PC-9 (cell line): ENCODE measurements at places on chromosomes 1 and 21. TPM values are rescaled to one million over a fixed set of nuclear protein-coding genes. Genes with fewer than 3 reads are reported as not detected.

The NHLH2 gene
- not detected in 2 replicates for total RNA-seq

The RBP7 gene
- total RNA-seq: 0.61 and 1.8 TPM in 2 replicates

The PLEKHA6 gene
- 52.0 and 53.1 TPM in 2 replicates for total RNA-seq

The UBE2U gene
- not detected in 2 replicates for total RNA-seq

DNA sequence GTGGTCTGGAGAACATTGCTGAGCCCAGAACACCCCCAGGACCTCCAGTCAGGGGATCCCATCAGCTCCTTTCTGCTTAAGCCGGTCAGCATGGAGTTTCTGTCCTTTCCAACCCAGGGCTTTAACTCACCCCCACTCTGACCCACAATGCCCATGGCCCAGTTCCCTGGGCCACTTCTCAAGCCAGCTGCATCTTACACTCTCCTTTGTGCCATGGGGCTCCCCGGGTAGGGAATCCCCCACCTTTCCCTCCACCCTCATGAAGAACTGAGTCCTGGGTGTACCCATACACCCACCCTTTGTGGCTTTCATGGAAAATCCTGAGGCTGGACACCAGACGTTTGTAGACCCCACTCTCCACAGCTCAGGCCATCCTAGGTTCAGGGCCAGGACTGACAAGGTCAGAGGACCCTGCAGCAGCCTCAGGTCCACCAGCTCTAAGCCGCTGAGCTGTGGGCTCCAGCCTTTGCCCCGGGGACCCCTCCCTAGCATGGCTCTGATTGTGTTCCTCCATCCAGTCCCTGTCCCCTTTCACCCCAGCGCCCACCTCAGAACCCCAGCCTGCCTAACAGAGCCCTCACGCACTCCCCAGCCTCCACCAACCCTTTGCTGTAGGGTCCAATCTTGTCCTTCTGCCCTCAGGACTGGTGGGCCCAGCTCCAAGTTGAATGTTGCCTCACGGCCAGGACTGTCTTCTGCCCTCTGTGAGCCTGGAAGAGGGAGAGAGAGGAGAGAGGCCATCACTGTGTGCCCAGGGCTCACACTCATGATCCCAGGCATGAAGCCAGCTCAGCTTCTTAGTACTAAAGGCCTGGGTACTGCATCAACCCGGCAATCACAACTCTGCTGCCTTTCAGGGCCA, 394.8 kb downstream of the MATN1 start:
- no peaks in the 10 kb centered on the region for H3K4me1 ChIP-seq
- H3K27ac ChIP-seq: no peak overlapping the region
- H3K36me3 ChIP-seq: no peaks in the 10 kb centered on the region
- peaks cover 30% of the 10 kb centered on the region for H3K27me3 ChIP-seq

DNA sequence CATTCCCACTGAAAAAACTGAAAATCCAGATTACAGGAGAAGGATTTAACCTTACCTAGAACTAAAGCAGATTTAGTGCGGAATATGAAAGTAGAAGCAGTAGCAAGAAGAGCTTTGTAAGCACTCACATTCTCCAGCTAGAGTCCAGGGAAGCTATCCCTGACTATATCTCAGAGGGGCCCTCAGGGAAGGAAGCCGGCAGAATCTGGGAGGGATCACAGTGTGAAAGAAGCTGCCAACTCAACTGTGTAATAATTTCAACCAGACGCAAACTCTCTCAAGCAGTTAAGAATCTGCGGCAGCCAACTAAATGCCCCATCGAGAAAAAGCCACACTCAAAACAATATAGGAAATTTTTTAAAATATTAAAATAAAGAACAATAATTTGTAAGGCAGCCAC, 163.8 kb downstream of the EIF4G3 start:
- no peaks in the 10 kb centered on the region for H3K36me3 ChIP-seq
- H3K4me1 ChIP-seq: no peaks in the 10 kb centered on the region
- no peaks in the 10 kb centered on the region for H3K27me3 ChIP-seq
- no peak for DNase-seq
- H3K4me3 ChIP-seq: no peak overlapping the region
- no peak overlapping the region for H3K27ac ChIP-seq

DNA sequence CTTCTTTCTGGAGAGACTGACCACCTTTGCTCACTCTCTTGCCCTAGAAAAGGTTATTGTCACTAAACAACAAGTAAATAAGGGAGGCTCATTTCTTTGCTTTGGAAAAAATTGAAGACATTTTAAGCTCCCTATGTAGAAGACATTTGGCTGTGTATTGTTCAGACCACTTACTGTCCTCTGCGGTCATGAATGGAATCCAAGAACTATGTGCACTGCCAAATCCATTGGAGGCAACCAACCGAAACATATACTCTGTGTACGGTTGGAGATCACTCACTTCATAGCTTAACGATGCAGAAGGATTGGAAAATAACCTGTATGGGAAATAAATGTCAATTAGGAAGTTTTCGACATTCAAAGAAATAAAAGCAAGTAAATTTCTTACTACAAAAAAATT, 332.8 kb downstream of the KCTD3 start:
- no peaks in the 10 kb centered on the region for H3K4me1 ChIP-seq
- H3K4me3 ChIP-seq: no peak overlapping the region
- no peak for DNase-seq
- no peaks in the 10 kb centered on the region for H3K27me3 ChIP-seq
- no peaks in the 10 kb centered on the region for H3K36me3 ChIP-seq
- no peak overlapping the region for H3K27ac ChIP-seq

- no peak for DNase-seq
- H3K27ac ChIP-seq: no peak overlapping the region
- H3K27me3 ChIP-seq: no peaks in the 10 kb centered on the region
- no peak overlapping the region for H3K4me3 ChIP-seq
Measured at GRCh38 chr1:230283678-230284077, 142.5 kb downstream of the PGBD5 start.

- H3K4me3 ChIP-seq: no peak overlapping the region
- peaks cover 17% of the 10 kb centered on the region for H3K4me1 ChIP-seq
- no peaks in the 10 kb centered on the region for H3K27me3 ChIP-seq
- H3K36me3 ChIP-seq: no peaks in the 10 kb centered on the region
- no peak for DNase-seq
- H3K27ac ChIP-seq: no peak overlapping the region
Measured at GRCh38 chr1:162421258-162422164, 9.6 kb upstream of the SH2D1B start.

DNA sequence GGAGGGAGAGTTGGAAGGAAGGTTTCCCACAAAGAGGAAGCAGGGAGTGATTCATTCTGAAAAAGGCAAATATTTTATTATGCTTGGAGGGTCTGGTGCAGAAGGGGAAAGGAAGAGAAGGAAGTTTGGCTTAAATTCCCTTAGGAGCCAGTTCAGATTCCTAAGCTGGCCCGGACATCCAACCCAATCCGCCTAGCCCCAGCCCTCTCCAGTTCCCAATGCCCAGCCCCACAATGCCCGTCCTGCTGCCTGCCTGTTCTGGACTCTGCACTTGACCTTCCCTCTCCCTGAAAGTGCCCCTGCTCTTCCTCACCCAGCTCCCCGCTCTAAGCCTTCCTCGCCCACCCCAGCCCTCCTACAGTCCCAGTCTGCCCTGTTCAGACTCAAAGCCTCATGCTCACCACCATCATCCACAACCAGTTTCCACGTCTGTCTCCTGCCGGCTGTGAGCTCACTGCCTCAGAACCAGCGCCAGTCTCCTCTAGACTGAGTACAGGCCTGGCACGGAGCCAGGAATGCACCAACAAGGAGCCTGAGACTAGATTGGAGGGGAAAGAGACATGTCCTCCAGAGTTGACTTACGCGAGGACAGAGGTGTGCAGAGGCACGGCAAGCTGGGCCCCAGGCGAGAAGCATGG, 18.9 kb downstream of the CAPN2 start:
- no peaks in the 10 kb centered on the region for H3K27me3 ChIP-seq
- DNase-seq: no peak
- peaks cover 33% of the 10 kb centered on the region for H3K4me1 ChIP-seq
- H3K27ac ChIP-seq: no peak overlapping the region
- H3K4me3 ChIP-seq: no peak overlapping the region

GRCh38 chr1:92707292-92707691, 77.6 kb downstream of the EVI5 start:
- no peak overlapping the region for H3K27ac ChIP-seq
- peaks cover 17% of the 10 kb centered on the region; the same call in 1 of the 2 replicates for H3K4me1 ChIP-seq
- H3K27me3 ChIP-seq: no peaks in the 10 kb centered on the region
- peak; percentile 44 for DNase-seq
- H3K36me3 ChIP-seq: peaks cover 6% of the 10 kb centered on the region; the same call in 1 of the 2 replicates

- peaks cover 8% of the 10 kb centered on the region for H3K4me1 ChIP-seq
- H3K36me3 ChIP-seq: no peaks in the 10 kb centered on the region
- H3K27me3 ChIP-seq: no peaks in the 10 kb centered on the region
- no peak for DNase-seq
- H3K27ac ChIP-seq: no peak overlapping the region
Measured at GRCh38 chr1:153801786-153802697, 26.8 kb downstream of the SLC27A3 start.

GRCh38 chr21:39119891-39120290, 63.4 kb downstream of the PSMG1 start:
- no peaks in the 10 kb centered on the region for H3K27me3 ChIP-seq
- no peak overlapping the region for H3K27ac ChIP-seq
- no peak overlapping the region for H3K4me3 ChIP-seq
- DNase-seq: no peak

GRCh38 chr21:24955275-24955961, 651.9 kb downstream of the MRPL39 start:
- H3K27me3 ChIP-seq: no peaks in the 10 kb centered on the region
- DNase-seq: no peak
- H3K27ac ChIP-seq: no peak overlapping the region
- no peaks in the 10 kb centered on the region for H3K36me3 ChIP-seq
- no peak overlapping the region for H3K4me3 ChIP-seq
- no peaks in the 10 kb centered on the region for H3K4me1 ChIP-seq

DNA sequence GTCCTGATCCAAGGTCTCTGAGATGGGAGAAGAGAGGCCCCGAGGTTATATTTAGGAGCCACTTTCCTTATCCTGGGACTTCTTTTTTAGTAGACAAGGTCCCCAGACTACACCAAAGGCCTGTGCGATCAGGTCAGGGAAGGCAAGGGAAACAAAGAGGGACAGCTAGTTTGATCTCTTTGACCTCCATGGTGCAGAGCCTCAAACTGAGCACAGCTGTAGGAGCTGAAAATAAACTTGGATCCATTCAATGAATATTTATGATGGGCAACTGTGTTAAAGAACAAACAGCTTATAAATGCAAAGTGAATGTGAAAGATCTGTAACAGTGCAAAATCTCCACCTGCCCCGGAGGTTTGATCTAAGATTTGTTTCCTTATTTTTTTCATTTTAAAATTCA, 256.6 kb downstream of the DYRK1A start:
- no peaks in the 10 kb centered on the region for H3K27me3 ChIP-seq
- no peaks in the 10 kb centered on the region for H3K36me3 ChIP-seq
- H3K4me3 ChIP-seq: no peak overlapping the region
- H3K4me1 ChIP-seq: peaks cover 9% of the 10 kb centered on the region; the same call in 1 of the 2 replicates
- no peak for DNase-seq

DNA sequence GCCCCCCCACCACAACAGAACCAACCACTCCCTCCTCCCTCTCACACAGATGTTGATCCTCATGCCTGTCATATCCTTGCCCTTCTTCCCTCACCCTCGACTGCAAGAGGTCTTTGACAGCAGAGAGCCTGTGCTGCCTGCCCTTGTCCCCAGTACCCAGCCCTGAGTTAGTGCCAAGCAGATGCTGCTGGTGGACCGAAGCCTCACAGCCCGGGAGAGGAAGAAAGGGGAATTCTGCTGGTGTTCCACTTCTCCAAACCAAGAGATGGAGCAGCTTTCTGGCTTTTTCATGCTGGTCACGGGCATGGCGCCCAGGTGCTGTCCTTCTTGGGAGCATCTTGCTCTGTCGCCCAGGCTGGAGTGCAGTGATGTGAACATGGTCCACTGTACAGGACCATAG, 69.1 kb downstream of the SLC66A1 start:
- 0 out of 2 replicates have a peak, but pooled peaks cover 3% of the 10 kb centered on the region for H3K36me3 ChIP-seq
- no peaks in the 10 kb centered on the region for H3K27me3 ChIP-seq
- no peaks in the 10 kb centered on the region for H3K4me1 ChIP-seq
- no peak overlapping the region for H3K4me3 ChIP-seq
- DNase-seq: no peak

DNA sequence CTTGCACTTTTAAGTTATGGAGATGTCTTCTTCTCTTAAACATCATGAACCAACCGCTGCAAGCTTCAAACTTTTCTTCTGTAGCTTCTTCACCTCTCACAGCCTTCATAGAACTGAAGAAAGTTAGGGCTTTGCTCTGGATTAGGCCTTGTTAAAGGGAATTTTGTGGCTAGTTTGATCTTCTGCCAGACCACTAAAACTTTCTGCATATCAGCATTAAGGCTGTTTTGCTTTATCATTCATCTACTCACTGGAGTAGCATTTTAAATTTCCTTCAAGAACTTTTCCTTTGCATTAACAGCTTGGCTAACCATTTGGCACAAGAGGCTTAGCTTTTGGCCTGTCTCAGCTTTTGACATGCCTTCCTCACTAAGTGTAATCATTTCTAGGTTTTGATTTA, 43.0 kb upstream of the RGL1 start:
- no peaks in the 10 kb centered on the region for H3K27me3 ChIP-seq
- no peaks in the 10 kb centered on the region for H3K36me3 ChIP-seq

- H3K27me3 ChIP-seq: no peaks in the 10 kb centered on the region
- no peaks in the 10 kb centered on the region for H3K4me1 ChIP-seq
Measured at GRCh38 chr21:34754690-34755647, 86.2 kb downstream of the CLIC6 start.

DNA sequence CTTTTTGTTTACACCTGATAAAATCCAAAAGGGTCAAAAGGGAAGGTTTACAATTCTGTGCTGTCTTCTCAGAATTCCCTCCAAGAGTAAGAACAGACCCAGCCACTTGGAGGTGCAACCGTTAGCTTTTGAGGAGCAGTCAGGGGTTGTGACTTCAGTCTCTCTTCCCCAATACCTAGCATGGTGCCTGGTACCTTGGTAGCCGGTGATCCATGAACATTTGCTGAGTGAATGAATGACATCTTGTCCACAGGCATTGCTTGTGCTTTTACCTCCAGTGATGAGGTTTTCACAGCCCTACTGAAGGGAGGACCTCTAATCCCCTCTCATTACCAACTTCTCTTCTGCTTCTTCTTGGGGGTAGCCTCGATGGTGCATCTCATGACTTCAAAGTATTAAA, 11.7 kb downstream of the GFI1 start:
- no peaks in the 10 kb centered on the region for H3K36me3 ChIP-seq
- no peaks in the 10 kb centered on the region for H3K4me1 ChIP-seq
- no peak overlapping the region for H3K27ac ChIP-seq
- DNase-seq: no peak

GRCh38 chr1:206682111-206682510, 2.6 kb upstream of the MAPKAPK2 start:
- H3K4me1 ChIP-seq: peaks cover 13% of the 10 kb centered on the region
- H3K27me3 ChIP-seq: no peaks in the 10 kb centered on the region
- DNase-seq: no peak
- no peak overlapping the region for H3K4me3 ChIP-seq
- H3K36me3 ChIP-seq: no peaks in the 10 kb centered on the region
